Stimulated activated CD4-positive, alpha-beta T cell treated with anti-CD3 and anti-CD28 coated beads, Interleukin-4, amount 100 ng/mL, for 48 hours (primary cell): ENCODE measurements at places on chromosomes 2 and 18.

- no peak for DNase-seq
These were observed 123.3 kb downstream of the NCK2 start for GRCh38 chr2:105868060-105868459.

DNA sequence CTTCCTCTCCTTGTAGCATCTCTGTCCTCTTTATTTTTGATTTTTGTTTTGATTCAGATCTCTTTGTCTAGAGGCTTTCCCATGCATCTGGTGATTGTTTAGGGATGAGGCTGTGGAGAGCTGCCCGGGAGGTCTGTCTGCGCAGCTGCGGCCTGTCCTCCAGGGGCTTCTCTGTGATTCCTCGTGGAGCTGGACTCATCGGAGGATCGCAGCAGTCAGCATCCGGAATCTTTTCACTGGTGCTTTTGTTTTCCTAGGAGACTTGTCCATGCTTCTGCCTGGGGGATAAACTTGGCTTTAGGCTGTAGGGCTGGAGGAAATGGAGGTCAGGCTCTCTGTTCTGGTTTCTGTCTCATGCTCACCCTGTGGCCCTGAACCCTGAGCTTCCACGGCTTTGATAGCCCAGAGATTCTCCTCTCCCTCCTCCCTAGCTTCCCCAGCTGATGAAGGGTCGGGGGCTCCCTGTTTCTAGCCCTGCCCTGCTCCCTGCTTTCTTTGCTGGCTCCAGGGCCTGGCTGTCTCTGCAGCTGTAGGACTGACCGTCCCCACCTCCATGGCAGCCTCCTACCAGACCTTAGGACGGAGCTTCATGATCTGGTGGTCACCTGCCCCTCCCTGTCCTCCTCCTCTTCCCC, 35.5 kb downstream of the ZNF532 start:
- no peak for DNase-seq

- no peak for DNase-seq
These were observed 94.5 kb downstream of the ACKR3 start for GRCh38 chr2:236664136-236664535.

DNA sequence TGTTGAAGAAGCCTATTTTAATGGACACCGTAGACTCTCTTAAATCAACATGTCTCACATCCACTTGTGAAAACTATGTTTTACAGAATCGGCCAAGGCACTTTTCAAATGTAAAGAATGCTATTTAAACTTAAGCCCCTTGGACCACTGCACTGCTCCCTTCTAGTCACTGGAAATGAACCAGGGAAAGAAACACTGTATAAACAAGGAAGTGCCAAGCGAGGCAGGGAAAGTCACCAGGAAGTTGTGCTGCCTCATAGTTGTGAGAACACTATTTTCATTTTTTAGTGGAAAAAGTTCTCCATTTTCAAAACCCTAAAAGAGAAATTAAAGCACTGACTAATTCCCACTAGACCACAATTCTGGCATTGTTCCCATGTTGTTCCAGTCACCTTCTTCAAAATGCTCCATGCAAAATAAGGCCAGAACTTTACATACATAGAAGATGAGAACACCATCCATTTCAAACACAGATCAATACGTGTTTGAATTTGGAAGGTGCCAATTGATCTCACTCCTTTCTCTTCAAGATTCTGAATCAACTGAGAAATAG, 13.5 kb downstream of the CCDC141 start:
- DNase-seq: no peak

DNA sequence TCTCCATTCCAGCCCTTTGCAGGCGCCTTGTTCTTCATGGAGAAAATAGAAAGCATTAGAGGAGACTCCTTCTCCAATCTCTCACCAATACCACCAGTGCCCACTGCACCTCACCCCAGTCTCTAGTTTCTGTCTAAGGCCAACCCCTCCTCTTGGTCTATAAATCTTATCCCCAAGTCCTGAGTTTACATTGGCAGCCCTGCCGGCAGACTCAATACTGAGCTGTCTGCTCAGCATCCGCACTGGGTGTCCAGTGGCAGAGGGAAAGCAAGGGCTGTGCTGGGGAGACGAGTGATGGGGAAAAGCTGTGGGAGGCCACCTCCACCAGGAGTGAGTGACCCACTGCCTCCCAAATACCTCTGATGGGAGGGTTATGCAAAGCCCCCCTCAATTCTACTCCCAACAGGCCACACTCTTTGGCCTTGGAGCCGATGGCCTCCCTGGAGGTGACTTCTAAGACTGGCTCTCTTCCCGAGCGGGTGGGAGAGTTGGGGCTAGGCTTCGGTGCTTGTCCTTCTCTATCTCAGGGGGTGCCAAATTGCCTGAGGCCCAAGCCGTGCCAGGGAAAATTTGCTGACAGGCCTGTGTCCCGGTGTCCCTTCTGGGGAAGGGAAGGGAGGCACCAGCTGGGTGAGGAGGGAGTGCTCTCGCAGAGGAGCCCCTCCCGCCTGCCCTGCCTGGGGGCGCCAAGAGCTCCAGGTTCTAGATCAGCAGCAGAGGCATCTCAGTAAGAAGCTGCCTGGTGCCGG, 165.2 kb upstream of the MSH6 start:
- no peak for DNase-seq

DNA sequence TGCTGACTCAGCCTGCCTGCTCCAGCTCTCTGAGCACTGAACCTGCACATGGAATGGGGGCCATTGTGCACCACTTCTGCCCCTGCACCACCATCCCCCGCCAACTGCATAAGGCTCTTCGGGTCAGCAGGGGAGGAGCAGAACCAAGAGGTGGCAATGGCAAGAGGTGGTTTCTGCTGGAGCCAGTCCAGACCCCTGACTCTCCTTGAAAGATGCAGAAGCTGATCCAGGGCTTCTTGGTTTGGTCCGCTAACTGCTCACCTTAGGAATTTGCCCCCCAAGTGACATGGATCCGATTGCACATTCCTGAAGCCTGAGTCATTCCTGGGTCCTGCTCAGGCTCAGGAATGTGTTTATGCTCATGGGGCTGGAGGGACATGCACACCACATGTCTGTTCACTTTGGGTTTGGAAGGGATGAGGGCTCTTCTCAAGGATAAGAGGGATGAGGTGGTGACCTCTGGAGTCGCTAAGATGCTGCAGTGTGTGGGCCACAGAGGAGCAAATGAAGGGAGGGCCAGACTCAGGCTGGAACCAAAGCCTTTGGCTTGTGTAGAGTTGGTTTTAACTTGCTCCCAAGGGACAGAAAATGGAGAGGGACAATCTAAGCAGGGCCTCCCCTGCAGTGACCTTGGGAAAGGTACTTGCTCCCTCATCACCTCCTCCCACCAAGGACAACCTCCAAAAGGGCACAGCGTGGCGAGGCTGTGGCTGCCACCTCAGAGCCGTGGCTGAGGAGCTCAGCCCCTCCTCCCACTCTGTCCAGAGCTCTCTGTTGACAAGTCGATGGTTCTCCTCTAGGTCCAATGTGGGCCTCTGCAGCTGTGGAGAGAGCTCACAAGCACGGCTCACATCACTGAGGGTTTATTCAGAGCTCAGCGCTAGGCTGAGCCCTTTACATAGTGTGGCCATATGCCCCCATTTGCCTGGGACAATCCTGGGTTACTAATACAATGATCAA, 66.2 kb downstream of the HS1BP3 start:
- DNase-seq: no peak

- peak; percentile 23 for DNase-seq
These were observed 31.3 kb upstream of the SSB start for GRCh38 chr2:169767243-169767888.

GRCh38 chr2:10457846-10458598, 9.9 kb upstream of the ODC1 start:
- DNase-seq: no peak

DNA sequence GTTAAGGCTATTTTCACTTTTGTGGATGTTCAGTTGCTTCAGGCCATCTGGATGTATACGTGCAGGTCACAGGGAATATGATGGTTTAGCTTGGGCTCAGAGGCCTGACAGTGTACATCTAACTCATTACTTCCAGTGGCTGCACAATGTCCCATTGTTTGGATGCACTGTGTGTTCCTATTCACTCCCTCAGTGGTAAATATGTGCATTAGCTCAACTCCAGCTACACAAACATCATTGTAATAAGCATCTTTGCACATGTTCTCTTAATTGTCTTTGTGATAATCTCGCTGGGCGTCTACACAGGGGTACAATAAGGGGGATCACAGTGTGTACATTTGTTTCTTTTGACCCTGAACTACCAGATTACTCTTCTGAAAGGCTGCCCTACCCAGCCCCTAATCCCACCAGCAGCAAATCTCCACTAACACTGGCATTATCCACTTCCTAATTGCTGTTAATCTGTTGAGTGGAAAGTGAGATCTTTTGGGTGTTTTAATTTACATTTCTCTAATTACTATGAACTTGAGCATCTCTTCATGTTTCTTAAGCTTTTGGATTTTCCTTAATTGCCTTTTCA, 56.1 kb upstream of the POLE4 start:
- no peak for DNase-seq
